ENCODE measurements at places on chromosomes 11 and 22. TPM values are rescaled to one million over a fixed set of nuclear protein-coding genes. Genes with fewer than 3 reads are reported as not detected.

DNA sequence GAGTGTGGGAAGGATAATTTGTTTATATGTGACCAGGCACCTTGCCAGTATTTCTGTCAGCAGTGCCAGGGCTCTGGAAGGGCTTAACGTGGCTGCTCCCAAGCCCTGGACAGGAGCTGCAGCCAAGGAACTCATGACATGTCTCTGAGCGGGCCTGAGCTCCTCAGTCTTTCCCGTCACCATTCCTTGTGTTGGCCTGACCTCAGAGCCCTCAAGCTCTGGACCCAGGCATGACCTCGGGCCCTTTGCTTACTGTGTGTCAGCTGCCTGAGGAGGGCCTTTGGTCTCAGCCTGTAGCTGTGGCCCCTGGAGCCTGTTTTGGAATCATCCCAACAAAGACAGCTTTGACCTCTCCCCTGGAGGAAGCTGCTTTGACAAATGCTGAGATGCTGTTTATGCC, 264.1 kb upstream of the PLET1 start:
- H3K27ac ChIP-seq = no peak overlapping the region
- DNase-seq = no peak
- H3K4me3 ChIP-seq = no peak overlapping the region
- no peaks in the 10 kb centered on the region for H3K36me3 ChIP-seq
- H3K4me1 ChIP-seq = no peaks in the 10 kb centered on the region

GRCh38 chr22:44584256-44584902, 86.3 kb upstream of the RTL6 start:
- H3K36me3 ChIP-seq = no peaks in the 10 kb centered on the region
- H3K27me3 ChIP-seq = no peaks in the 10 kb centered on the region
- H3K4me3 ChIP-seq = no peak overlapping the region
- no peaks in the 10 kb centered on the region for H3K4me1 ChIP-seq

GRCh38 chr11:56849852-56850251, 101.4 kb upstream of the OR9G4 start:
- no peak for DNase-seq
- no peak overlapping the region for H3K4me3 ChIP-seq
- H3K27ac ChIP-seq = no peak overlapping the region

DNA sequence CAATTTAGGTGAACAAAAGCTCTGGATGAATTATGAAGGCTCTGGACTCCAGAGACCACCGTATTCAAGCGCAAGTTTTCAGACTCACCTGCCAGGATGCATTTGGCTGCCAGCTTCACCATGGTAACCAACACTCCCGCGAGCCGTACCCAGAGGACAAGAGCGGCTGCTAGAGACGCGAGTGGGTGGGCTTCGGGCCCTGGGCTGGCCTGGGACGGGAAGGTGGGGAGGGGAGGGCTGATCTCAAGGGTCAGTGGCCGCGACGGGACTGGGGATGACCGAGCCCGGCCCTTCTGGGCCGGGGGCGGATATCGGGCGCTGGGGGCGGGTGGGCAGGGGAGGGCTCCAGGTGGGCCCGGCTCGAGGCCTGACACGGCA, 344 bp downstream of the IFT27 start:
- peak overlapping the region; percentile 57 for H3K4me3 ChIP-seq
- peak overlapping the region; percentile 74 for H3K27ac ChIP-seq
- no peaks in the 10 kb centered on the region for H3K36me3 ChIP-seq
- H3K27me3 ChIP-seq = no peaks in the 10 kb centered on the region

DNA sequence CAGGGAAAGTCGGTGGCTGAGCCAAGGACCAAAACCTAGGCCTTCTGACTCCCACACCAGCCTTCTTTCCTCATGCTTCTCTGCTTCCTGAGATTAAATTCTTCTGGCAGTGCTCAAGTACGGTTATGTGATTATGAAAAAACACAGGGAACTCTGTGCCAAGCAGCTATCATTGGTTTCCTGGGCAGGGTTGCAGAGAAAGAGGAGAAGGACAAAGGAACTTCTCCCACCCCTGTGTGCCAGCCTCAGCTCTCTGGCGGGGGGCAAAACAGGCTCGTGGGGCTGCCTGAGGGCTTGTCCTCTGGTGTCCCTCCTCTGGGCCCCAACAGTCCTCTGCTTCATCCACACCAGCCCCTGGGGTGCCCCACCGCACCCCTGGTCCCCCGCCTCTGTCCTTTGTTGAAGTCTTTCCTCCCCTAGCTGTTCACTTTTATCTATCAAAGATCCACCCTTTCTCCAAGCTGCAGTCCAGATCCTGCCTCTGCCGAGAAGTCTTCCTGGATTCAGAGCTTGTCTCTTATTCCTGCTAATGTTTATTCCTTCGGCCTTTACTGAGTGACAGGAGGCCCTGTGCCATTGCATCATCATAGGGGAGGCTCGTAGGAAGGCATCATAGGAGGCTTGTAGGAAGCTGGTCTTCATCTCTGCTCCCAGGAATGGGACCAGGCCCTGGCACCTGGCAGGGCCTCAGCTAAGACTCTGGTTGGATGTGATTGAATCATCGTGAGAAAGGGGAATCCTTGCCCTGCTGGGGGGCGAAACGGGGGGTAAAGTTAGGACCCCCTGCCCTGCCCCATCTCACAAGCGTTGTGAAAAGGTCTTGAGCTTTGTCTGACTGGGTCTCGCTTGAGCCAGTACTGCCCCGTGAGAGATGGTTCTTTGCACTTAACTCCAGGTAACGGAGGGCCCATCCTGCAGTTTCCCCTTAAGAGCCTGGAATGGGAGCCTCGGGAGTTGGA, 11.5 kb upstream of the FTH1 start:
- H3K27ac ChIP-seq = no peak overlapping the region
- H3K4me1 ChIP-seq = no peaks in the 10 kb centered on the region
- no peaks in the 10 kb centered on the region for H3K27me3 ChIP-seq

GRCh38 chr22:26903030-26903856, 245.9 kb downstream of the MIAT start:
- peaks cover 4% of the 10 kb centered on the region for H3K27me3 ChIP-seq
- H3K4me1 ChIP-seq = peaks cover 3% of the 10 kb centered on the region
- H3K4me3 ChIP-seq = no peak overlapping the region
- H3K36me3 ChIP-seq = no peaks in the 10 kb centered on the region
- H3K27ac ChIP-seq = no peak overlapping the region

DNA sequence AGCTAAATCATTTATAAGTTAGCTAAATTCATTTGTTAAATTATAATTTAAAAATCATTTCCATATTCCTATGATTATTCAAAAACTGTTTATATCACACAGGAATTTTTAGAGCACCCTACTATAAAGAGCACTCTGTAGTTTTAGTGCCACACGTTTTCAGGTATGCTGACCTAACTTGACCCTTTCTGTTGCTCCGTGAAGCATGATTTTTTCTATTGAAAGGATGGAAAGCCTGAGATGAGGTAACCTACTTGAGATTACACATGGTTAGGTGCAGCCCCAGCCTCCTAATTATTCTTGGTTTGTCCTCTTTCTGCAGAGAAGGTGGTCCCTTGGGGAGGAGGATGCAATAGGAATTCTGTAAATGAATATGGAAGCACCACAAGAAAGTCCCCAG, 72.6 kb downstream of the PPFIBP2 start:
- no peak overlapping the region for H3K4me3 ChIP-seq
- no peak for DNase-seq
- H3K4me1 ChIP-seq = no peaks in the 10 kb centered on the region
- no peaks in the 10 kb centered on the region for H3K27me3 ChIP-seq

DNA sequence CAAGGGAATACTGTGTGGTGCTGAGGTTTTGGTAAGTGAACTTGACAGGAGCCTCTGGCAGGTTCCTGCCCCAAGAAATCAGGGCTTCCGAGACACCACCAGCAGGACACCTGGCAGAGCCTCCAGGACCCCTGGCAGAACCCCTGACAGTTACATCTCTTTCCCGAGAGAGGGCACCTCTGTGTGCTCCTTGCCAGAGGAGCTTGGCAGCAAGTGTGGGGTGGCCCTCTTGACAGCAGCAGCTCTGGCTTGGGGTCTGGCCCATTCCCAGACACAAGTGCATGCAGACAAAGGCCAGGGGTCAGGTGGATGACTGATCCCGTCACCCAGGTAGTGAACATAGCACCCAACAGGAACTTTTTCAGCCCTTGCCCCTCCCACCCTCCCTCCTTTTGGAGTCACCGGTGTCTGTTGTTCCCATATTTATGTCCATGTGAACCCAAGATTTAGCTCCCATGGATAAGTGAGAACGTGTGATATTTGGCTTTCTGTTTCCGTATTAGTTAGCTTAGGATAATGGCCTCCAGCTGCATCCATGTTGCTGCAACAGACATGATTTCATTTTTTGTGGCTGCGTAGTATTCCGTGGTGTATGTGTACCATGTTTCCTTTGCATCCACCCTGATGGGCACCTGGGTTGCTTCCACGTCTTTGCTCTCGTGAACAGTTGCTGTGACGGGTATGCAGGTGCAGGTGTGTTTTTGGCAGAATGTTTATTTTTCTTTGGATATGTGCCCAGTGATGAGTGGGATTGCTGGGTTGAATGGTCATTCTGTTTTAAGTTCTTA, 21.2 kb upstream of the OSBPL5 start:
- no peak overlapping the region for H3K27ac ChIP-seq
- DNase-seq = no peak
- no peak overlapping the region for H3K4me3 ChIP-seq
- no peaks in the 10 kb centered on the region for H3K27me3 ChIP-seq

- no peaks in the 10 kb centered on the region for H3K27me3 ChIP-seq
- H3K4me3 ChIP-seq = no peak overlapping the region
- peaks cover 60% of the 10 kb centered on the region for H3K36me3 ChIP-seq
- no peaks in the 10 kb centered on the region for H3K4me1 ChIP-seq
- DNase-seq = no peak
Measured at GRCh38 chr22:24059793-24060192, 48.7 kb downstream of the CABIN1 start.

GRCh38 chr22:32364210-32364609, 6.5 kb downstream of the RFPL3 start:
- no peaks in the 10 kb centered on the region for H3K27me3 ChIP-seq
- DNase-seq = no peak
- H3K36me3 ChIP-seq = no peaks in the 10 kb centered on the region
- no peaks in the 10 kb centered on the region for H3K4me1 ChIP-seq
- H3K4me3 ChIP-seq = no peak overlapping the region

KRTAP5-7 gene
- total RNA-seq = not detected

CTSW gene
- 40.9 TPM for total RNA-seq

RAB36 gene
- total RNA-seq = 1.5 TPM

GRCh38 chr11:8828046-8828445, 82.9 kb upstream of the AKIP1 start:
- H3K27me3 ChIP-seq = no peaks in the 10 kb centered on the region
- no peak for DNase-seq
- H3K36me3 ChIP-seq = no peaks in the 10 kb centered on the region
- no peak overlapping the region for H3K4me3 ChIP-seq
- H3K27ac ChIP-seq = no peak overlapping the region

SMC1B gene
- total RNA-seq = 0.38 TPM

CLDN5 gene
- not detected for total RNA-seq

LIPT2 gene
- total RNA-seq = 4.0 TPM

KDM4E gene
- total RNA-seq = not detected

GRCh38 chr11:103942646-103943045, 93.8 kb upstream of the DDI1 start:
- no peak overlapping the region for H3K27ac ChIP-seq
- no peak overlapping the region for H3K4me3 ChIP-seq
- no peaks in the 10 kb centered on the region for H3K36me3 ChIP-seq

OR56A1 gene
- not detected for total RNA-seq

GRCh38 chr11:64150481-64151239, 15.3 kb downstream of the MACROD1 start:
- H3K27me3 ChIP-seq = no peaks in the 10 kb centered on the region
- no peak for DNase-seq
- H3K27ac ChIP-seq = no peak overlapping the region
- H3K36me3 ChIP-seq = no peaks in the 10 kb centered on the region
- H3K4me3 ChIP-seq = no peak overlapping the region

DNA sequence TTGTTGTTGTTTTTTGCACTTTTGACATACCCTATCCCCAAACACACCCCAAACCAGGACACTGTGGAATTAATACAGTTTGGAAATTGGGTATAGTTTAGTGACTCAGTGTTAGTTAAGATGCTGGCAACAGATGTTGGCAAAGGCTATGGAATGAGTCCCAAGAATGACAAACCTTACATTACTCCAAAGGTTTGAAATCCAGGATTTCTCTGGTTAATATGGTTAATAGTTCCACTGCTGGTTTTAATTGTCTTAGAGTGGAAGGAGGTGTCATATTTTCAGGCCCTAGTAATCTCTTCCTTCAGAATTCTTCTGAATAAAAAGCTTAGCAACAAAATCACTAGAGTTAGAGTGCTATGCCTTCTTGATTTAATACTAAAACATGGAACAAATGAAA, 775 bp downstream of the LPXN start:
- H3K4me1 ChIP-seq = peaks cover 45% of the 10 kb centered on the region
- peak overlapping the region; percentile 83 for H3K4me3 ChIP-seq
- peaks cover 9% of the 10 kb centered on the region for H3K36me3 ChIP-seq
- peak overlapping the region; percentile 45 for H3K27ac ChIP-seq
- no peak for DNase-seq

DNA sequence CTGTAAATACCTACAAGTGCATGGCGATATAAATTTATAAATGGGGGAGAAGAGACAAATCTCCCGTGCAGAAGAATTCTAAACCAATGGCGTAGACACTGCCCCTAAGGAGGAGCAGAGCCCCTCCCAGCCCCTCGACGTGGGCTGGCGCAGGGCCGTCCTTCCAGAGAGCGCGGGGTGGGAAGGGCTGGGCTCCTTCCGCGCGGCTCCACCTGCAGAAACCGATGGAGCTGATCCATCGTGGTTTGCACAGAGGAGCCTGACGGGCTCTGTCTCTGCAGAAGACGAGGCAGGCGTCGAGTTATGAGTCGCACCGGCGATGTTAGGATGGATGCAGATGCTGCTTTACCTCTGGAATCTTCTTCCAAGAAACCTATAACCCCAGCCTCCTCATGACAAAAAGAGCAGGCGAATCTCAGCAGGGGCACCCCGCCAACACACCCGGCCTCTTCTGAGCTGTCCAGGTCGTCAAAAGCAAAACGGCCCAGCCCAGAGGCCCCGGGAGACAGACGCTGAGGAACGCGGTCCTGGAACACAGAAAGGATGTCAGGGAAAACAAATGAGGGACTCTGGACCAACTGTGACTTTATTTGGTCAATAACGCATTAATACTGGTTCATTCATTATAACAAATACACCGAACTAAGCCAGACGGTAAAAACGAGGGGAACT, 11.0 kb upstream of the B4GALNT4 start:
- no peaks in the 10 kb centered on the region for H3K36me3 ChIP-seq
- no peak overlapping the region for H3K4me3 ChIP-seq
- no peak overlapping the region for H3K27ac ChIP-seq
- peaks cover 18% of the 10 kb centered on the region for H3K4me1 ChIP-seq

DNA sequence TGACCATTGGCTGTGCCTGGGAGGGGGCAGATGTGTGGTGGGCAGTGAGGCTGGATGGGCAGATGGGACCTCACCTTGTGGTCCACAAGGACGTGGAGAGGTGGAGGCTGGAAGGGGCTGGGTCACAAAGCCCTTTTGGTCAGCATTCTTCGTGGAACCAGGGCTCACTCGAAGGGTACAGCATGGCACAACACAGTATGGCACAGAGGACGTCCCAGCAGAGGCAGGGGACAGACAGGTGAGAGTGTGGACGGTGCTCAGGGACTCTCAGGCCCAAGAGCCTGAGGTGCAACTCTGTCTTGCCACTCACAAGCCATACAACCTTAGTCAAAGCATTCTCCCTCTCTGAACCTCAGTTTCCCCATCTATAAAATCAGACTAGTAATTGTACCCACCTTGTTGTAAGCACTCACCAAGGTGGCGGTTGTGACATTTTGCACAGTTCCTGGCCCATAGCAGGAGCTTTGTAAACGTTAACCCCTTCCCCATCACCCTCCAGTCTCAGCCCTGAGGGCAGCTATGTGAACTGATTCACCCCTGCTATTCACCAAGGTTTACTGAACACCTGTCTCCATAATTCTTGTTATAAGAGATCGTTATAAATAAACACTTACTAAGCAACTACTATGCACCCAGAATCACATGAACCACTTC, 11.6 kb upstream of the TSKU start:
- H3K4me3 ChIP-seq = no peak overlapping the region
- peaks cover 14% of the 10 kb centered on the region for H3K4me1 ChIP-seq
- H3K36me3 ChIP-seq = no peaks in the 10 kb centered on the region
- no peaks in the 10 kb centered on the region for H3K27me3 ChIP-seq
- no peak overlapping the region for H3K27ac ChIP-seq

C2CD2L gene
- total RNA-seq = 26.5 TPM

All from CD8-positive, alpha-beta memory T cell (primary cell).